ENCODE measurements at places on chromosomes 4 and X.

DNA sequence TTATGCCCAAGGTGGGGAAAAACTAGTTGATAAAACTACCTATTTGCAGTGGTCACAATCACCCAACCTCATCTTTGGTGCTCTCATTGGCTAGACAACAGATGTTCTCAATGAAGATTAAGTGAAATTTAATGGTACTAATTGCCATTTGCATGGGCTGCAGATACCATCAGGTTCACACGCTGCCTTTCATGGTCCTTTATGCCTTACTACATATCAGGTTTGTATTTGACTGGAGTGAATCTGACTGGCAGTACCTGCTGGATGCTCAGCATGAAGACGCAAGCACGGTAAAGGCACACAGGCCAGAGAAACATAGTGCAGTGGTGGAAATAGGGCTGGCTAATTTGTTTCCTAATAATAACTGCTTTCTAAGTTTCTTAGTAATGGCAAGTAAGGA, 48.3 kb downstream of the DCX start:
- no peak for DNase-seq

- no peak for DNase-seq
Observed at GRCh38 chr4:185734214-185734613, 77.8 kb downstream of the SORBS2 start.

DNA sequence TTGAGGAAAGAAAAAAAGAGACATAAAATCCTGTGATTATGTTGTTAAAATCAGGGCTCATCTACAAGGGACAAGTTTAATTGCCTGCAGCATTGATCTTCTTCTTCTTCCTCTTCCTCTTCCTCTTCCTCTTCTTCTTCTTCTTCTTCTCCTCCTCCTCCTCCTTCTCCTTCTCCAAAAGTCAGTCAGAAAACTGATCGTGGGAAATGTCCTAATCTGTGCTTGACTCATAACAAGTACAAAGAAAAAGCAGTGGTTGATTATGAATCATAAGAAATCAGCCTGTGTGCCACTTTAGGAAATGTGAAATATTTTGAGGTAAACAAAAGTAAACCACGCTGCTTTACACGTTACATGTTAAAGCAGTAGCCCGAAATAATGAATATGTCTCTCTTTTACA, 2.7 kb upstream of the ATP10D start:
- no peak for DNase-seq

GRCh38 chr4:104693601-104694201, 199.0 kb upstream of the CXXC4 start:
- DNase-seq = no peak

DNA sequence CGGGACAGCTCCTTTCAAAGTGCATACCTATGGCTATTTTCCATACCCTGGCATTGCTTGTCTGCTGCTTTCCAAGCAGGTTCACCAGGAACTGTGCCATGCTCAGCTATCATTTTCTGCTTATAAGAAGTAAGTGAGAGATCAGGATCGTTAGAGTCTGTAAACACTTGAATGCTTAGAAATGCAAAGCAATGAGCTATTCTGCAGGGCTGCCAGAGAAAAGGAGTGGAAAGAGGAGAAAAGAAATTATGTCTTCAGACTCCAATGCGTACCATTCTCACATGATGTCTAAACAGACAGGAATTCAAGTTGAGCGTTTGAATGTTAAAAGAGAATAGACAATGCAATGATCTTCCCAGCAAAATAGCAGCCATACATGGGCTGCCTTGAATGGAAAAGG, 245.5 kb upstream of the SLC7A11 start:
- DNase-seq = no peak

DNA sequence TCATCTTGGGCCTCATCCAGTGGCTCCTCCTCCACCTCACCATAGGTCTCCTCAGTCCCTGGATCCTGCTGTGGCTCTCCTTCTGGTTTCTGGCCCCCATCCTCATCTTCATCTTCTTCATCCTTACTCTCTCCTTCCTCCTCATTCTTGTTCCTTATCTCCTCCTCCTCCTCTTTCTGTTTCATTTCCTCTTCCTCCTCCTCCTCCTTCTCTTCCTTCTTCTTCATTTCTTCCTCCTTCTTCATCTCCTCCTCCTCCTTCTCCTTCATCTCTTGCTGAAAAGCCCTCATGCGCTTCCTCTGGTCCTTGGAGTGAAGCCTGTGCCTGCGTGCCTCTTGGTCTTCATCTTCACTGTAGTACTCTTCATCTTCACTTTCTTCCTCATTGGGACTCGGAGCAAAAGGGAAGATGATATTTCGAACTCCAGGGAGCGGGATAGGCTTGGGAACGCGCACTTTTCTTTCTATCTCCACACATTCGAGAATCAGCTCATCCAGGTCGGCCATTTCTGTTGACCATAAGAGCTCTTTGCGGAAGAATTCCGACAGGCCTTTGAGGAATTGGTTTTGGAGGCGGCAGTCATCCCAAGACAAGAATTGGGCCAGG, 1.5 kb downstream of the RTL5 start:
- no peak for DNase-seq

DNA sequence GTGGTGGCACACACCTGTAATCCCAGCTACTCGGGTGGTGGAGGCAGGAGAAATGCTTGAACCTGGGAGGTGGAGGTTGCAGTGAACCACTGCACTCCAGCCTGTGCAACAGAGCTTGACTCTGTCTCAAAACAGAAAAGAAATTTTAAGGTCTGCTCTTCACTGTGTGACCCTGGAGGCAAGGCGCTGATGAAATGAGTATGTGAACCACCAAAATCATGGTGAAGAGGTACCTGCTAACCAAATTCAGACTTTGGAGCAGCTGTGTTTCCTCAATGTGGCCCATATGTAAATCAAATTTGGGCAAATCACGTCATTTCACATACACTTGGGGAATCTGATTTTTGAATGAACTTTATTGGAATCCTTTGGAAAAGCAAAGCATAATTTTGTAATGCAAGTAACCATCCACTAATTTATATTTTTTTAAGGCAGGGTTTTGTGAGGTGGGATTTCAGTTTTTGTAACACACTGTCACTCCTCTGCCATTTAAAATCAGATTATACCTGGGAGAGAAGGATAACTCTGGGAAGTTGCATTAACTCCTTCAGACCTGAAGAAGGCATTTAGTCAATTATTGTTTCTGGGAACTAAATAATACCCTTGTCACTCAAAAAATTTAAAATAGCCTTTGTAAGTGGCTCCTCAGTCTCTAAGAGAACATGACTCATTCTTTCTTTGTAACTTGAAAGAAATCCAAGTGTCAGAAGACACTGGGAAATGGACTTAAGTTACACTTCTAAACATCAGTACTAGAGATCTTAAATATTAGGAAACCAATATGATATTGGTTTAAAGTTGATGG, 24.0 kb downstream of the DOCK11 start:
- no peak for DNase-seq

- DNase-seq = no peak
Observed at GRCh38 chr4:107631560-107631959, 88.5 kb downstream of the PAPSS1 start.

Data from liver (tissue), 10 donors.